SHP77 (cell line): ENCODE measurements at places on chromosomes 7 and 10.

DNA sequence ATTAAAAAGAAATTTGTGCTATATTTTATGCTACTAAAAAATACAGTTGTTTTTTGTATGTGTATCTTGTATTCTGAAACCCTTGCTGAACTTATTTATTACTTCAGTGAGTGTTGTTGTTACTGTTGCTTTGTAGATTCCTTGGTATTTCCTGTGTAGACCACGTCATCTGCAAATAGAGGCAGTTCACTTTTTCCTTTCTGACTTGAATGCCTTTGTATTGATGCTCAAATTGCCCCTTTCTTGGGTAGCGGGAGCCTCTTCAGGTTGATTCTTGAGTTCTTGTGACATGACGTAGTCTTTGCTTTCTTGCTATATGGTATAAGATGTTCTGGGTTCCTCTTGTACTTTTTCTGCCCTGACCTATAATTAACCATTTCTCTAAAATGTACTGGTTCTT lies 504.1 kb downstream of the SDK1 start:
- no peak for DNase-seq

DNA sequence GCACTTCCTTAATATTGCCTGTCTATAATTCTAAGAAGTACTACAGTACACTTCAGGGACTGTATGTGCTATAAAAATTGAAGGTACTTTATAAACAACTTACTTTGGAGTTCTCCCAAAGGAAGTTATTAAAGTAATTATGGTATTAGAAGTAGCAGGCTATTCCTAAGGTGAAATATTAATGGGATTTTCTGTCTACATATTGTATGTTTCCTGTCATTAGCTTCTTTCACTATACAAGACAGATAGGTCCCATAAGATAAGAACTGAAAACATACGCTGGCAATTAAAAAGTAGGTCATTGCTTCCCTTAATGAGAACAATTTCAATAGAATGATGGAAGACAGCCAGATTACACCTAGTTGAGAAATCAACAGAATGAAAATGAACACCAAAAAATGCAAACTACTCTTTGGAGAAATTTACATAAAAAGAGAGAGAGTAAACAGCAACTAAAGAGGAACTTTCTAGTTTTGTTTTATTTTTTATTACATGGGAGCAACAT lies 147.0 kb downstream of the HBP1 start:
- no peak for DNase-seq

DNA sequence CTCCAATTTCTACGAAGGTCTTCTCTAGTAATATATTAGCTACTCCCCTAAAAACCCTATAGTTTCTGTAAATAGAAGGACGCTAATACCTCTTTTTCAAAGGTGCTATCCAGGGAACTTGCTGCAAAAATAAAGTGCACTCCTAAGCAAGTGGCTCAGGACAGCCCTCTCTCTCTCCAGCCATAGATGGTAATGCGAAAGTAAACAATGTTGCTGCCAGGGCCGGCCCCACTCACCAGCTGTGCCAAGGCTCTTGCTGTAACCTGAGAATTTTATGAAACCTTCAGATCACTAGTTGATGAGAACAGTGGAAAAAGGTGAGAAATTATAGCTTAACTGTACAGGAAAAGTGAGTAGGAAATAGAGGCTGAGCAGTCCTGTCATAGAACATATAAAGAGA lies 10.9 kb upstream of the TAS2R39 start:
- peak; percentile 49 for DNase-seq

DNA sequence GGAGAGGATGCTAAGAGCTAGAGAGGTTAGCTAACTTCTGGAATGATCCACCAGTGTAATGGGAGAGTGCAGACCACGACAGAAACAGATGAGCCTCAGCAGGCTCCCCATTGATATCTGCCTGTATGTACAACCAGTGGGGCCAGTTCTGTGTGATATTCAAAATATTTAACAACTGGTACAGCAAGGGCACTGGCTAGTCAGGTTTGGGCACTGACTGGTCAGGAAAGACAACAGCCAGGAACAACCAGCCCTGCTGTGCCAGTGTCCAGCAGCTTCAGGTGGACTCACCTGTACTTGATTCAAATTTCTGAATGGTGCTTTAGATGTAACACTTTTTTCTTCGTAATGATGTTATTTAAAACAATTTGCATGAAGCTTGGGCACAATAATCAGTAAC lies 5.9 kb upstream of the TRIL start:
- no peak for DNase-seq
